ENCODE measurements at places on chromosomes 1 and 21.

GRCh38 chr21:44931137-44931500 is 8.7 kb upstream of the SLX9 start:
- DNase-seq, result no peak

DNA sequence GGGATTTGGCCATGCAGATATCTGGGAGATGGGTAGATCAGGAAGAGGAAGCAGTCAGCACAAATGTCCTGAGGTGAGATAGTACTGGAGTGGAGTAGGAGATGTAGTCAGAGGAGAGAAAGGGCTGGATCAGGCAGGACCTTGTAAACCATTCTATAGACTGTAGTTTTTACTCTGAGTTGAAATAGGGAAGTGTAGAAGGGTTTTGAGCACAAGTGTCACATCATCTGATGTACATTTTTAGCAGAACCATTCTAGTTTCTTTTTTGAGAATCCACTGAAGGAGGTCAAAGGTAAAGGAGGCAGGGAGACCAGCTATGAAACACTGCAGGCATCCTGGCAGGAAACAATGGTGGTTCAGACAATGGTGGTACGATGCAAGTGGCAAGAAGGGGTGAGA is 194.6 kb upstream of the RRP15 start:
- DNase-seq, result no peak

DNA sequence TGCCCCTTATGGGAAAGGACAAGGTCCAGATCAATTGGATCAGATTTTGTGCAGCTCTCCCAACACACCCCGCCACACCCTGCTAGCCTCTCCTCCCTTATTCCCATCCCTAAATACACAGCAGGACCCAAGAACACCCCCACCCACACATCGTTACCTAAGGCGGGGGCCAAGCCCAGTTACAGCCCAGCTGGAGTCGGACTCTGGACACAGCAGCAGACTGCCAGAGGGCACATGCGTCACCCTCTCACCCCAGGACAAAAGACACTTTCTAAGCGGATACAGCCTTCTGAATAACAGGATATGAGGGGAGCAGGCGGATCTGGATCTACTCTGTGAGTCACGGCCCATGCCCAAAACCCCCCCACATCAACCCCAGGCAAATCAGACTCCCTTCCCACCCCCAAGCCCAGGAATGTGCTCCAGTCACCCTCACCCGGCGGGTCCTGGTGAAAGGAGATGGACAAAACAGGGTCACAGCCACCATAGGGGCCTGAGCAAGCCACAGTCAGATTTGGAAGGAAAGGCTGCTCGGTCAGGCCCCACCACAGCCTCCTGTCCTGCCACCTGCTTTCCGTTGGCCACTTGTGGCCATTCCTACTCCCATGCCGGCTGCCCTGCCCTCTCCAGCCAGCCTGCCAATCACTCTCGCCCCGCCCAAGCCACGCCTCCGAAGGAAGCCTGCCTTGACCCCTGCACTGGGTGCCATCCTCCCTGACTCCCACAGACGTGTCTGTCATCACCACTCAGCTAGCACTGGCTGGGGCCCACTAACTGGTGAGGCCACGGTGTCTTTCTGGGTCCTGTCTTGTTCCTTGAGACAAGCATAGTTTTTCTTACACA is 4.0 kb downstream of the S100A16 start:
- DNase-seq, result peak; percentile 83

GRCh38 chr1:26027716-26028489 is 6.3 kb downstream of the EXTL1 start:
- DNase-seq, result no peak

DNA sequence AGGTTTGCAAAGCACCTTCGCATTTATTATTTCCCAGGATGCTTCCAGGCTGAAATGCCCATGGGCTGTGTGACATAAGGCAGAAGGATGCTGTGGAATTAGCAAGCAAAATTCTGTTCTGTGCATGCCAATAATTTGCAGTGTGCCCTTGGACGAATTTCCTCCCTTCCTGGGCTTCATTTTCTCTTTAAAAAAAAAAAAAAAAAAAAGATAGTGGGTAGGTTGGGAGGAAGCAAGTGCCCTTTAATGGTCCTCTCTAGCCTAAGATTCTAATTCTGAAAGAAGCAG is 2.5 kb upstream of the ID3 start:
- no peak for DNase-seq

GRCh38 chr1:1309251-1310108 is 1.1 kb downstream of the PUSL1 start:
- peak; percentile 59 for DNase-seq

DNA sequence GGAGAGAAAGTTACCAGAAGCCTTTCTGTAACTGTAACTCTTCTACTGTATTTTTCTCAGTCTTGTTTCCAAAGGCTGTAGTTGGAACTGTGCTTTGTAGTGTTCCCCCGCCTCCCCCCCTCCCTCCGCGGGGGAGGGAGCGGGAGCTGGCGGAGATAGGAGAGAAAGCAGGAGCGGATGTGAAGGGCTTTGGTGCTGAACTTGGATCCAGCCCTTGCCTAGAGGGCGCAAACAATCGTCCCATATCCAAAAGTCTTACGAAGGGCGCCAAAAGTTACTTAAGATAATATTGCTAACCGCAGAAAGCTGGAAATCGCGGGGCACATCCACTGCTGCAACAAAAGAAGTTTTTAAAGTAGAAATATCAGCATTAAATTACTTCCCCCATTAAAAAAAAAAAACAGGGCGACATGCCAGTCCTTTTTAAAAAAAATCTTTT is 2.4 kb upstream of the NFIA start:
- DNase-seq, result peak; percentile 68

DNA sequence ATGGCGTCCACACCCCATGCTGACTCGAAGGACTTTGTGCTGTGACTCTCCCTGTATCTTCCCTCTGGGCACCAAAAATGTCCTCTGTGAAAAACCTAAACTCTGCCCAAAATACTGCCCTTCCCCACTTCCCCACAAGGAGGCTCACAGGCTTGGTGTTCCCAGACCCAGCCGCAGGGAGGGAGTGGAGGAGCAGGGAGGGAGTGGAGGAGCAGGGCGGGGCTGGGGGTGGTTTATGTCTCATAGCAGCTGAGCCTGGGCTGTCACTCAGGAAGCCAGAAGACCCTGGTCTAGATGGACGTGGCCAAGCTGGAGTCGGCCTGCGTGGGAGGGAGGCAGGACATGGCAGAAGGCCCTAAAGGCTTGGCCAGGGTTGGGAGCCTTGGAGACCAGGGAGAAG is 461.7 kb downstream of the PTPRU start:
- DNase-seq, result peak; percentile 43

DNA sequence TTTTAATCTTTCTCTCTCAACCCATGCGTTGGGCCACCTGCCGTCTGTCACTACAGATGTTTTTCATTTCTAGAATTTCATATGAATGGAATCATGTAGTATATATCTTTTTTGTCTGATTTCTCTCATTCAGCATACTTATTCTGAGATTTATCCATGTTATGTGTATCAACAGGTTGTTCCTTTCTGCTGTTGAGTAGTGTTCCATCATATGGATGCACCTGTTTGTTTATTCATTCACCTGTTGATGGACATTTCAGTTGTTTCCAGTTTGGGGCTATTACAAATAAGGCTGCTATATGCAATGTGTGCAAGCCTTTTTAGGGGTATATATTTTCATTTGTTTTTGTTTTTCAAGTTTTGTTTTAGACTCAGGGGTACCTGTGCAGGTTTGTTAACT is 9.4 kb upstream of the SLC41A1 start:
- DNase-seq, result no peak

- no peak for DNase-seq
Measured at GRCh38 chr1:88979749-88980116, 12.7 kb downstream of the KYAT3 start.

DNA sequence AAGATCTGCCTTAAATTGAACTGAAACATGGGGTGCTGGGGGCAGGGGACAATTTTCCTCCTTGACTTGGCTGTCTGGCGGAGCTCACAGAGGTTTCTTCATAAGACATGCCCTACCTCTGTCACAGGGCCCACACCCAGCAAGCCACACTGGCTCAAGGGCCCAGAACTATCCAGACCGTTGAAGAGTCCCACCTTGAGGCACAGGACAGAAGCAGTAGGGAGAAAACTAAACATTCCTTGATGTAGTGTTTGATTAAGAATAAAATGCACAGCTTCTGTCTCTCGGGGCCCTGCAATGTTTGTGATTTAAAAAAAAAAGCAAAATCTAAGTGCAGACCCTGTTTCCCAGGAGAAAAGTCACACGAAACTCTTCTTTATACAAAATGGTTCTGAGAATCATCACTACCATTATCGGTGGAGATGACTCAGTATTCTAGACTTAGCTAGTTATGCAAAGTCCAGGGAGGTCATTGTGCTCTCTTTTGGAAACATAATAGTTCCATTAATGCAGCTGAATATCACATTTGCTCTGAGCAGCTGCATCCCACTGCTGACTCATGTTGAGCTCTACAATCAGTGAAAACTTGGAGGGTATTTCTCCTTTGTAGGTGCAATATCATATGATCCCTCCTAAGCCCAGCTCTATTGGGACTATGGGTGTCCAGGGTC is 53.6 kb upstream of the DIRAS3 start:
- DNase-seq, result no peak

DNA sequence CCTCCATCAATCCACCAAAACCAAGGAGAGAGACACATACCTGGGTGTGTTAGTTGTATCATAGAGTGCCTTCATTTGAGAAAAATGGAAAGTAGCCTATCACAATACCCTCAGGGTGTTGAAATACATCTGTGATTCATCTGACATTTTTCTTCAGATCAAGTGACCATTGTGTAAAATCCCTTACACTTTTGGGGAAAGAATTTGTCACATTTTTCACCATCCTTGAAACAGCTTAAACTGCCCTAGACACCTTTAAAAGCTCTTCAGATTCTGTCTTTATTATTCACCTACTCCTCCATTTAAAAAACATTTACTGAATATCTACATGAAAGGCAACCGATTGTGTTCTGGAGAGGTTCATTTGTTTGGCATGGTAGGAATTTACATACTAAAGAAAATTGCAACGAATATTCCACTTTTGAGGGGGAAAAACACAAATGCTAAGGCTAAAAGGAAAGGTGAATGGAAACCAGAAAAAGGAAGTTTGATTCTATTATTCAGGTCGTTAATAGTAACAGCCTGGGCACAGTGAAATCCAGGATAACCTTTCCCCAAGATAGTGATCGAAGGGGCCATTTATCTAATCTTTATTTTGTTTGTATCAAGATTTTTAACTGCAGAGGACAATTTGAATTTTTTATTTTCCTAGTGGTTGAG is 70.4 kb upstream of the SAMSN1 start:
- no peak for DNase-seq

DNA sequence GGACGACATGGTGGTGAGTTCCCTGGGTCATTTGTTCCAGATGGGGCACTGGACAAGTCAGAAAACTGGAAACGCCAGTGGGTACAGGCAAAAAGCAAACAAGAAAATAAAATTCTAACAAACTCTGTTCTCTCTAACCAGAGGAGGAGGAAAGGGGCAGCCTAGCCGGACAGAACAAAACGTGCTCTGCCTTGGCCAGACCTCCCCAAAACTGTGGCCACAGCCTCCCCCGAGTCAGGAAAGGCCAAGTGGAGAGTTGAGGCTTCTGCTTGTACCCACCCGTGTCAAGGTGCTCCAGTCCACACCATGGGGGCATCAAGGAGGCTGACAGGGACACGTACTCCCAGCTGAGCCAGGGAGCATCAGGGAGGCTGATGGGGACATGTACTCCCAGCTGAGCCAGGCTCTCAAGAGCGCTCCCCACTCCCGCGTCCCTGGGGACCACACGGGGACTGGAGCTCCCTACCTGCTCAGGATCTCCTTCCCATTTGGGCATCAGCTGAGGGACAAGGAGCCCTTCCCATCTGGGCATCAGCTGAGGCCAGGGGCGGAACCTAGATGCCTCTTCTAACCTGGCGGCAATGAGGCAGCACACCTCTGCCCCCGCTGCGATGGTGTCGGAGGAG is 154.8 kb upstream of the COL6A1 start:
- DNase-seq, result no peak

- no peak for DNase-seq
Measured at GRCh38 chr1:82700476-82700875, 899.7 kb downstream of the ADGRL2 start.

DNA sequence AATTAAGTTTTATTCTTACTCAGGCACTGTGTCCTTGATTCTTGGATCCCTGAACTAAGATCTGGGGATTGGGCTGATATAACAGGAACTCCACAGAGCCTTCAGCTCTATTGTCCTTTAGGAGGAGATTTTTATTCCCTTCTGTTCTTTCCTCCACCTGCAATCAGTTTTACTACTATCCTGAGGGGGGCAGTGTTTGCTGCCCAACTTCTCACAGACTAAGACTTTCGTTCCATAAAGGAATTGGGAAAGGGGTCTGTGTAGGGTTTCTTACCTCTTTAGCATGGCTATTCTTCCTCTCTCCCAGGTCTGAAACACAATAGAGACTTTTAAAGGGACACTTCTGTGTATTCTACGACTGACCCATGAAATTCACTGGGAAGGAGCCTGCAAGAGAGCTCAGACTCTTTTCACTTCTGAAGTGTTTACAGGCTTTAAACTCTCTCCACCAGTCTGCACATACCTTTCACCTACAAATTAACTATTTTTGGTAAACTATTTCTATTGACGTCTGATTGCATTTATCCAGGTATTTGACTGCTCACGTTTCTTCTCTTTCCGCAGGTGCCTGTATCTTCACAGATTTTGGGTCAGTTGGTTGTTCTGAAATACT is 103.3 kb upstream of the DEPDC1 start:
- peak; percentile 19 for DNase-seq

- no peak for DNase-seq
Measured at GRCh38 chr1:53725238-53725689, 13.7 kb downstream of the GLIS1 start.

- peak; percentile 63 for DNase-seq
Measured at GRCh38 chr1:85289207-85289847, 12.9 kb upstream of the BCL10 start.

DNA sequence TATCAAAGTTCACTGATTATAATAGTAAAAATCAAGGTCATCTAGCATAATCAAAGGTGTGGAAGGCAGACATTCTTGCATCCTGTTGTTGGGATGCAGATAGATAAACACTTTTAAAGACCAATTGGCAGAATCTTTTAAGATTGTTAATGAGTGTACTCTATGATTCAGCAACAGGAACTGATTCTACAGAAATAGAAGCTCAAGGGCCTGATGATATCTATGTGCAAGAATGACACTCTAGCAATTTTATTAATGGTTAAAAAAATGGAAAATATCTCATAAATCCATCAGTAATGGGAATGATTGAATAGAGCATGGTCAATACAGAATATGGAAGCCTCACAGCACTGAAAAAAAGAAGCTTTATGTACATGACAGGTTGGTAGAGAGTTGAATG is 2.2 kb upstream of the ATP1A4 start:
- DNase-seq, result no peak

- DNase-seq, result no peak
Measured at GRCh38 chr1:22709227-22709626, 1.4 kb upstream of the EPHB2 start.

- DNase-seq, result no peak
Measured at GRCh38 chr1:201493757-201494617, 12.9 kb downstream of the CSRP1 start.

All from HT-29 (cell line).